Endothelial cell (in vitro differentiated cells): ENCODE measurements at places on chromosomes 7 and 10. TPM values are rescaled to one million over a fixed set of nuclear protein-coding genes. Genes with fewer than 3 reads are reported as not detected.

The IFT22 gene
- total RNA-seq: 25.8 TPM

The PHYH gene
- total RNA-seq: 10.2 TPM

The UTF1 gene
- total RNA-seq: 0.38 TPM

The CYP2W1 gene
- total RNA-seq: not detected

- no peak for DNase-seq
These were observed 1.3 kb downstream of the ANXA11 start for GRCh38 chr10:80203835-80204676.

GRCh38 chr7:151608031-151608551 lies 88.4 kb upstream of the RHEB start:
- DNase-seq: no peak

- DNase-seq: no peak
These were observed 4.6 kb downstream of the UFSP1 start for GRCh38 chr7:100884736-100885439.

- DNase-seq: peak; percentile 11
These were observed 2.3 kb downstream of the LRRTM3 start for GRCh38 chr10:66927971-66928770.
